ENCODE measurements at places on chromosomes 11 and 22.

DNA sequence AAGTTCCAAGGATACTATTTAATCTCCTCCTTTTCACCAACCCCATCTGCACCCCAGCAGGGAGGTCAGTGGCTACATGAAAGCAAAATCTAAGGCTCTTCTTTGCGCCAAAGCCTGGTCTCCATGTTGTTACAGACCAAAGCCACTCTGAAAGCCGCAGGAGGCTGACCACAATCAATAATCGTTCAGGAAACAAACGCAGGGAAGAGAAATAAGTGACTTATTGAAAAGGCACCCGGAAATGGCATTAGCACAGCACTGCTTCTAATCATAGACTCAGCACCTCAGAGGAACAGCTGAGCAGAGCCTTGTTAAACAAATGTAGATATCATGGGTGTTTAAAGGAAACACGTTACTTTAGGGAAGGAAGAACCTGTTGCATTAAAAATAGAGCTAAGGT is 183.9 kb downstream of the KIRREL3 start:
- DNase-seq, result no peak

DNA sequence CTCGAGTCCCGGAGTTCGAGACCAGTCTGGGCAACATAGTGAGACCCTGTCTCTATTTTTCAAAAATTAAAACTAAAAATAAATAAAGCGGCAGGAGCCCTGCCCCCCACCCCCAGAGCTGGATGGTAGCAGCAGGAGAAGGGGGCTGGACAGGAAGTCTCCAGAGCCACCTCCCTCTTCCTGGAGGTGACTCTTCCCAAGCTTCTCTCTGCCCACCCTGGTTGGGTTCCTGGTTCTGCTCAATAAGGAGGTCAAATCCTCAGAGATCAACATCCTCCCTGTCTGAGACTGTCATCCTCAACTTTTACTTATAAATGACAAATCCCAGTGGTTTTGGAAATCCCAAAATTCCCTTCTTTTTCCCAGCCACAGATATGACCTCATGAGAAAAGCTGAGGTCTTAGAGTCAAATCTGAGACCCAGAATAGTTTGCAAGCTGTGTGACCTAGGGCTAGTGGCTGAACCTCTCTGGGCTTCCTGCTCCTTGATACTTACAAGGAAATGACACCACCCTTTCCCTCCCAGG is 987 bp downstream of the C1QTNF6 start:
- no peak for DNase-seq

DNA sequence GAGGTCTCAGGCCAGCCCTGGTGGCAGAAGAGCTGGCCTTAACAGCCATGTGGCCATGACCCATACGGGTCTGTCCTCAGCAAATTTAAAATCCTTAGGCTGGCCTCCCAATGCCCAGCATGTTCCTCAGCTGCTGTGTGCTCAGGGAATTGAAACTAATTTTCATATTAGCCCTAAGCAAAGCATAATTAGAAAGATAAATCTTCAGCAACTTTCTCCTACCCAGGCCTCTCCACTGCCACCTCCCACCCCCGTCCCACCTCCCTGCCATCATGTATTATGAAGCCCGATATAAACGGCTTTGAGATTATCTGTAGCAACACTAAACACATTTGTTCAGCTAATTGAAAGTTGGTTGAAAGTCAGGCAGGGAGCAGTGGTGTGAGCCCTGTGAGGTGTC is 178.8 kb upstream of the NTM start:
- DNase-seq, result no peak

DNA sequence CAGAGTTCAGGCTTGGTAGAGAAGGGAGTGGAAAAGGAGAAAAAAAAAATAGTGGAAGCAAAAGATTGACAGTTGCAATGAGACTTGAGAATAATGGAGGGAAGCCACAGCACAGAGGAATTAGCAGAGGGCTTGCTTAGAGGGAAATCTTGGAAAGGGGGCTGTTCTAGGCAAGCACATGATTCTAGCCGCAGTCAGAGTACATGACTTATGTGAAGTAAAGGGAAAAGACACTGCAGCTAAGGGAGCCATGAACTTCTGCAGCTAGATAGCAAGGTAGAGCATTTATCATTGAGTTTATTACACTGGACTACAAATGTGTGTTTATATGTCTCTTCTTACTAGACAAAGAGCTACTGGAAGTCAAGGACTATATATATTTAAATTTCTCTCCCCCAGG is 144.0 kb upstream of the OPCML start:
- no peak for DNase-seq

DNA sequence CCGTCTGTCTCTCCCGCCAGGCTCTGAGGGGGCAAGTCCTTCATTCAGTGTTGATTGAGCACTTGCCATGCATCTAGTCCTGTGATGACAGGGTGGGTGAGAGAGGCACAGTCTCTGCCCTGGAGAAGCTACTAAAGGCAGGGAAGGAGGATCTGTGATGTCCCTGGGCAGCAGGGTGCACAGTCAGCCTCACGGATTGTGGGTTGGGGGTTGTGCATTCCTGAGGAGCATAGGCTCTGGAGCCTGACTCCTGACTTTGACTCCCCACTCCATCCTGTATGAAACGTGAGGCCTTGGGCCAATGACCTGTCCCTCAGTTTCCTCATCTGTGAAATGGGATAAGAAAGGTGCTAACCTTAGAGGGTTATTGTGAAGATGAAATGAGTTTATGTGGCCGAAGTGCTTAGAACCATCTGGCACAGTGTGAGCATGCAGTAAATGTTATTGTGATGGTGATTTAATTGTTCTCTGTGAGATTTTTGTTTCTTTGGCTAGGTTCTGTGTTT is 4.7 kb downstream of the SLC22A8 start:
- no peak for DNase-seq

All from occipital lobe (tissue), 3 donors.